Activated CD8-positive, alpha-beta memory T cell treated with anti-CD3 and anti-CD28 coated beads for 4 hours (primary cell): ENCODE measurements at places on chromosomes 12 and 14.

DNA sequence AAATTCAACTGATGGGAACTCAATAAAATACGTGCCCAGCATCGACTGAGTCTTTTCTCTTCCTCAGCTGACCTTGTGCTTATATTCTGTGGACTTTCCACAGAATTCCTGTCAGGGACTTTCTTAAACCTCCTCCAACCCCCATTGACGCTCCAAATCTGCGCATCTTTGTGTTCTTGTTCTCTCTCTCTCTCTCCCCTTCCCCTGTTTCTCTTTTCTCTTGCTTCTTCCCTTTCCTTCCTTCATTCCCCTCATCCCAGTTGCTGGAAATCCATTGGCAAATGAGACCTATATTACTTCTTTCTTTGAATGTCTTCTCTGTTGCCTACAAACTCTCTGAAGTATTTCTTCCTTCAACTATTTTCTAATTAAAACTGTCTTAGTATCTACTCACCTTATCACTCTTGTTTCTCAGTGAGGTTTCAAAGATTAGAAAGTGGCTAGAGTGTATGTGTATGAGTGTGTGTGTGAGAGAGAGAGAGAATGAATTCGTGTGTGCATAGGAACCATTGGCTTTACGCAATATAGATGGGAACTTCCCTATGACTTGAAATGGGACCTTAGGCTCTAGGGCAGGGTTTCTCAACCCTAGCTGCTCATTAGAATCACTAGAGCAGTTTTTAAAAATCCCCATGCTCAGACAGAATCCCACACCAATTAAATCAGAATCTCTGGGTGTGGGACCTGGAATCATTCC lies 41.8 kb upstream of the DHRS7 start:
- no peak for DNase-seq

DNA sequence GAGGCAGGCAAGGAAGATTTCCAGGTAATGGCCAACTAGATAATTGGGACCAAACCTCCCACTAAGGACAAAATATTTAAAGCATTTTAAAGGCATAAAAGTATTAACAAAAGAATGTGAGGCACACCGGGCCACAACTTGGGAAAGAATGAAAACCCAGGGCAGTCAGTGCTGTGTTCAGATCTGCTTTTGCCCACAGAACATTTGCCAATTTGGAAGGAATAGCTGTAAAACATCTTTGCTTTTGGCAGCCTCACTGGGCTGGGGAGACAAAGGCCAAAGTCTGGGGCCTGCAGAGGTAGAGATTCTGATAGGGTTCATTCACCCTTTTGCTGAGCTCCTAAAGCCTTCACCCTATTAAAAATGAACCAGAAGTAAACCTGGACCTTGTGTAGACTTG lies 82.3 kb downstream of the SYNE3 start:
- DNase-seq, result no peak

GRCh38 chr14:79514700-79515099 lies 696.6 kb downstream of the DIO2 start:
- DNase-seq, result no peak

DNA sequence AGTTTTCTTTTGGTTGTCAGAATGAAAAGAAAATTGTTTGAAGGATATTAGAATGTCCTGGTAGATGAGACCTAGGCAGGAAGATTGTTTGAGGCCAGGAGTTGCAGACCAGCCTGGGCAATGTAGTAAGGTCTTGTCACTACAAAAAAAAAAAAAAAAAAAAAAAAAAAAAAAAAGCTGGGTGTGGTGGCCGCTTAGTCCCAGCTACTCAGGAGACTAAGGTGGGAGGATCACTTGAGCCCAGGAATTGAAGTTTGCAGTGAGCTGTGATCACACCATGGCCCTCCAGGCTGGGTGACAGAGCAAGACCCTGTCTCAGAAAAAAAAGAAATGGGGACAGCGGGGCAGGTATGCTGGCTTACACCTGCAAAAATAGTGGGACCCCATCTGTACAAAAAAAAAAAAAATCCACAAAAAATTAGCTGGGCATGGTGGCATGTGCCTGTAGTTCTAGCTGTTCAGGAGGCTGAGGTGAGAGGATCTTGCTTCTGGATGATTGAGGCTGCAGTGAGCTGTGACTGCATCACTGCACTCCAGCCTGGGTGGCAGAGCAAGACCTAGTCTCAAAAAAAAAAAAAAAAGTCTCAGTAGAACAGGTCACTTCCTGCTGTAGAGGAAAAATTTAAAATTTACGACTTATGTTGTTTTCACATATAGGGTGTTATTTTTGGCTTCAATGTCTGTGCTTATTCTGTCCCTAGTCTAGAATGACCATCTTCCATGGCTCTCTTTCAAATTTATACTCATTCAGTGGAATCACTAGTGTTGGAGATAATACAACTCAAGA lies 70.7 kb downstream of the PPHLN1 start:
- DNase-seq, result no peak

GRCh38 chr12:93571925-93572711 lies at the start of gene SOCS2:
Gene SOCS2 (plus strand): TSS chr12:93572675. CDS start chr12:93572898, 223 bp downstream.
- no peak for DNase-seq

DNA sequence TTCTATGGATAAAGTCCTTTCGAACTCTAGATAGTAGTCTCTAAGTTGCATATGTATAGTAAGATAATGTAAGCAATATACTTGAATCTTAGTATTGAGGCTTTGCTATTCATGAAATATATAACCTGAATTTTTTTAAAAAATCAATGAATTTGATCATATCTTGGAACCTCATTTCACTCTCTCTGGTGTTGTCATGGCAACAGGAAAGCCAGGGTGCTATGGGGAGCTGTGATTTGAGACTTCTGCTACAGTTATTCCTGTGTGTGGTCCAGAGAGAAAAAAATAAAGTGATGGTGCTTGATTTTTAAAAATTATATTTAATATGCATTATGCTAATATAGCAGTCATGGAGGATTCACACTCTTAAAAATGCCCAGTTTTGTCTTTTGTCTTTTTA lies 508.0 kb downstream of the SNAPC1 start:
- DNase-seq, result no peak

DNA sequence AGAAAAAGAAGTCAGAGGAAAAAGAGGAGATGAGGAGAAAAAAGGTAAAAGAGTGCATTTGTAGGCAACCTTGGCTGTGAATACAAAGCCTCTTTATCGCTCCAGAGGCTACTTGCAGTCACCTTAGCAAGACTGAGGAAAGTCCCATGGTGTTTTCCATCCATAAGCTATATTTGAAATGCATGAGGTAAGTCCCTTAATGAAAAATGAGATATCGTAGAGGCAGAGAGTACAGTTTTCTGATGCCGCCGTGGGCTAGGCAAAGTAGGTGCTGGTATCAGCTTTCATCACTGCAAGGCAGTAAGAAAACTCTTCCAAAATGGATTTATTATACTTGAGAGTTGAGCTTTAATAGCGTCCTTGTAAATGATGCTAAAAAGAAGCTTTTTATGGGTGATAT lies 186.8 kb downstream of the ASCL1 start:
- no peak for DNase-seq

GRCh38 chr14:38838979-38839323 lies 264.1 kb downstream of the SEC23A start:
- DNase-seq, result no peak
